Fibroblast of the aortic adventitia (primary cell): ENCODE measurements at places on chromosomes 1 and 21. TPM values are rescaled to one million over a fixed set of nuclear protein-coding genes. Genes with fewer than 3 reads are reported as not detected.

- DNase-seq, result peak; percentile 92
Observed at GRCh38 chr1:31374511-31375196, 1.8 kb upstream of the FABP3 start.

SLC22A15 gene
- total RNA-seq, result 4.2 and 7.2 TPM in 2 replicates

DNA sequence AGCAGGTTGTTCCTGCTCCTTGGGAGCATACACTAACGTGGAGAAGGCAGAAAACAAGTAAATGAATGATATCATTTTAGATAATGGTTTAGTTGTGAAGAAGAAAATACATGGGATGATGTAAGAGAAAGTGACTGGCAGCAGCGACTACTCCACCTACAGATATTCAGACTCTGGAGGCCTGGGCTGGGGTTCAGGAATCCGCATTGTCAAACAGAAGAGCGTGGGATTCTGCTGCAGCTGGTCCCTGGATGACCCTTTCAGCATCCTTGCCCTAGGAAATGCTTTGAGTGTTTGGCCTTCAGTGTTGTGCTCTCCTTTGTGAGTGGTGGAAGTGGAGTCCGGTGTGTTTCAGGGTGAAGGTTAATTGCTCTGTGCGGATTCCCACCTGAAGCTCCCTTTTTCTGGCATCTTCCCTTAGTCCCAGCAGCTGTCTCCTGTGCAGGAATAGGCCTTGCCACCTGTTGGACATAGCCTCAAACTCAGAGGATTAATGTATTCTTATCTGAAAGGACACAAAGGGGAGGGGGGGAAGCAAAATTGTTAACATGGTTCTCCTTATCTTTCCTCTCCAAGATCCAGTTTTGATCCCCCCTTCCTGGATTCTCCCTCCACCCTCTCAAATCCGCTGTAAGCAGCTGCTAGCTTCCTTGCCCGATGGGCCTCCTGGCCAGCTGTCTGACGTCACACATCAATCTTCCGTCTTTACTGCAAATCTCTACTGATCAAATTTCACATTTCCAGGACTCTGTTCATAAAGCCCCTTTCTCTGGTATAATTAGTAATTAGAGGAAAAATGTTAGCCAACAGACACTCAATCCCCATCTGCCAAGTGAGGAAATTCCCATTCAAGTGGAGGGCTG lies 68.3 kb upstream of the SPAG17 start:
- DNase-seq, result no peak

RNU1-2 gene
- total RNA-seq, result under 0.01 and 2,882 TPM in 2 replicates

DNA sequence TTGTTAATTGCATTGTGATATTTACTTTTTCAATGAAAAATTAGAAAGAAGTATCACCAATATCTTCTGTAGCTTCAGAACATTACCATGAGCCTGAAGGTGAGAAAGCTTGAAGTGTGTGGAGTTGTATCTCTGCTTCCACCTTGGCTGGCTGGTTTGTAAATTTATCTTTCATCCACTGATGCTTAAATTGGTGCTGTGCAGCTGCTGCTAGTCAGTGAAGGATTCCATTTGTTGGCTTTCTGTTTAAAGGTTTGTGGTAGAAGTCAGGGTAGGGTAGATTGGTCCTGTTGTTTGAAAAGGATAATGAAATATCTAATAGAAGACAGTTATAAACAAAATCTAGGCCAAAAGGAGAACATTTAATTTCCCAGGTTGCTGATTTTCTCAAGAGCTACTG lies 105.7 kb downstream of the C1orf21 start:
- no peak for DNase-seq

LAMC1 gene
- total RNA-seq, result 564 and 789 TPM in 2 replicates

DNA sequence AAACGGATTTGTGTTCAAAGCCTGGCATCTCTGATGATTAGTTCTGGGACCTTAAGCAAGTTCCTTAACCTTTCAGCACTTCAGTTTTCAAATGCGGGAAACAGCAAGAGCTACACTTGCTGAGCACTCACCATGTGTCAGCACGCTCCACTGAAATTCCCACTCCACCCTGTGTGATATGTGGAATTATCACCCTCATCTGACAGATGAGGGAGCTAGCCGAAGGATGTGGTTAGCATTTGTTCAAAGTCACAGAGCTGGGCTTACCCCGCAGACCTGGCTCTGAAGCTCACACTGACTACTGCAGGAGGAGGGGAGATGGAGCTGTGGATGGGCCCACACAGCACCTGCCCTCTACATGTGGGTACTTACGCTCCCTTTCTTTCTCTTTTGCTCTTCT lies 29.1 kb downstream of the IL12RB2 start:
- no peak for DNase-seq

ARHGEF10L gene
- 13.6 and 23.9 TPM in 2 replicates for total RNA-seq

KIF21B gene
- total RNA-seq, result under 0.01 TPM in 1 of 2 replicates, not detected in the other

DNA sequence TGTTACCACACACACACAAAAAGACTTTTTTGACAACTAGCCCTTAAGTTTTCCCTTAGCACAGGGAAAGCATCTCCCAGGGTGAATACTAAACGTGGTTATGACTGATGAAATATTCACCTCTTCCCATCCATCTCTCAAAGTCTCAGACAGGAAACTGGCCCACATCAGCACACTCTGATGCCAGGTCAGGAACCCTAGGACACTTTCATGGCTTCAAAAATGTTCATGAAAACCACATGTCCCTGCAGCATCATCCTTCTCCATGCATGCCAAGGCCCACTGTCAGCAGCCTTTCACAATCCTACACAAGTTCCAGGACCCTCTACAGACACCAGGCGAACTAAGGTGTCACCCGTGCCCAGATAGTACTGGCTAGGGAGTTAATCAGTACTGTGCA lies 68.7 kb downstream of the DNTTIP2 start:
- DNase-seq, result peak; percentile 56

- DNase-seq, result no peak
Observed at GRCh38 chr21:43361493-43362296, 65.2 kb downstream of the SIK1 start.

- DNase-seq, result no peak
Observed at GRCh38 chr1:229869240-229869639, 197.8 kb upstream of the GALNT2 start.

- DNase-seq, result no peak
Observed at GRCh38 chr1:56073206-56073605, 506.2 kb downstream of the PLPP3 start.

GJA9 gene
- total RNA-seq, result 0.09 TPM in 1 of 2 replicates, not detected in the other

DNA sequence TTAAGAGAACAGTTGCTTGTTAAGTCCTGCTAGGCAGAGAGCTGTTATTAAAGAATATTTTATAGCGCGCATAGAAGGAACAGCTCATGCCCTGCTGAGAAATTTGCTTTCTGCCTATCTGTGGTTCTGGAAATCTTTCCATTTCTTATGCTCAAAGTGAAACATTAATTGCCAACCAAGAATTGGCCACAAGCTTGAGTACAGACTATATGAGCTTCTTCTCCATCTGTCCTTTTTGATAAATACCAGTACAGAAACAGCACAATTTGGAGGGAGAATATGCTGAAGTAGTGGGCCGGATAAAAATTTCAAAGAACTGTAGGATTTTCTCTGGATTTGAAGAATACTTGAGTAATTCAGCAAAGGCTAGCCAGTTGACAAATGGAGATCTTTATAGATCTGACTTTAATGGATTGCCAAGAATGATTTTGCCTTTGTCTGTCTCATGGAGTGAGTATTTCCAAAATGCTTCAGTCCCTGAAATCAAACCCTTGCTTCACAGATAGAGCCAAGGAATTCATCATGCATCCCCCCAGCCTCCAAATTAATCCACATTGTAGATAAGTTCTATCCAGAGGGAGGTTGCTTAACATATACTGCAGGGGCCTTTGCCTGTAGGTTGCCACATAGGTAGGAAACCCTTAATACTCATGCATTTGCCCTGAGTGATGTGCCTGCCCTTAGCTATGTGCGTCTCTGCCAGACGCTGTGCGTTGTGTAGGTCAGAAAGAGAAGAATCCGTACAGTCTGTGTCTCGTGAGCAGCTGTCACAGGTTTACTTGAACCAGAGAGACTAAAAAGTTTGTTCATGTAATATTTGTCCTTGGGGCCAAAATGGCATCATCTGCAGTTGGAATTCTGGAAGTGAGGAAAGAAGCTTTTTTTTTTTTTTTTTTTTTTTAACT lies 44.2 kb downstream of the SMYD2 start:
- DNase-seq, result no peak

DNA sequence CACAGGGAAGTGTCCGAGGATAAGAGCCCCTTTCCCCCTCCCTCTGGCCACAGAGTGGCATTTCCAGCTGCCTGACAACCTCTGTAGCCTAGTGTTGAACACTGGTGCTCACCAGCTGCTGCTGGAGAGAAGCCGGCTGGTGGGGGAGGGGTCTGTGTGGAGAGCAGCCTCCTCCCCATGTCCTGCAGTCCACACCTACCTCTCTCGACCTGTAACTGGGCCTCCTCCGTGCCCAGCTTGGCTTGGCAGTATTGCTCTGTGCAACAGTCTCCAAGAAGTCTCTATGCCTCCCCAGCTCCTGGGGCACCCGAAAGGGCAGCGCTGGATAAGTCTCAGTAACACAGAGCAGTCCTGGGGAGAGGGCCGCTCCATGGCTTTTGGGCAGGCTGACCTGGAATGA lies 17.0 kb downstream of the PAPPA2 start:
- DNase-seq, result no peak

C1orf122 gene
- total RNA-seq, result 14.5 and 24.0 TPM in 2 replicates

SLC35A3 gene
- 15.0 and 35.8 TPM in 2 replicates for total RNA-seq

- peak; percentile 32 for DNase-seq
Observed at GRCh38 chr1:172421974-172422604, 1.6 kb downstream of the C1orf105 start.

DNA sequence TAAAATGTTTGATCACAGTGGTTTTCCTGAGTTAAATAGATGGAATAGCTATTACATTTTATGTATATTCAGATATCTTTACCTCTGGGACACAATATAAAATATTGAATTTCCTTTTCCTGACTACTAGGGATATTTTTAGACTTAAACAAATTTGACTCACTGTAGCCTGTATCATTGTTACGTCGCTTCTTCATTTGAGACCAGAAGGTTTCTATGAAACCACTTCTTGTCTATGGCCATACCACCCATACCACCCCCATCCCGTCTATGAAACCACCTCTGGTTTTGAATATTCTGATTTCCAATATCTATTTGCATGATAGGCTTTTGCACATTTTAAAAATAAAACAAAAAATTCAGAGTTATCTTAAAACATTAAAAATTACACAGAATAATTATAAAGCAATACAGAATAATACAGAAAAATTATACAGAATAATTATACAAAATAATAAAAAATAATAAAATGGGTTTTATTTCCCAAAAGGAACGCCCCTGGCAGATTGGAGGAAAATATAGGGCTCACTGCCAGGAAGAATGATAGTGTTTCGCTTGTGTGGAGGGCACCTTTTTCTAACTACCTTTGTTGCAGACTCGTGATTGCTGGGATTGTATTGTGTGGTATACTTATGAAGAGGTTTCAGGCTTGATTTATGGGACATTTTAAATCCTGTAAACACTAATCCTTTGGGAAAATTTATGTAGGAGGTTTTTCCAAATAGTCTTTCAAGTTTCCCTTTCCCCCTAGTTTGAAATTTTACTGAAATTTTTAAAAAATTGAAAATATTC lies 4.7 kb downstream of the SPEN start:
- DNase-seq, result no peak

ZCCHC17 gene
- 11.4 and 39.9 TPM in 2 replicates for total RNA-seq

GRCh38 chr1:53398091-53398490 lies 61.1 kb upstream of the DMRTB1 start:
- no peak for DNase-seq

DNA sequence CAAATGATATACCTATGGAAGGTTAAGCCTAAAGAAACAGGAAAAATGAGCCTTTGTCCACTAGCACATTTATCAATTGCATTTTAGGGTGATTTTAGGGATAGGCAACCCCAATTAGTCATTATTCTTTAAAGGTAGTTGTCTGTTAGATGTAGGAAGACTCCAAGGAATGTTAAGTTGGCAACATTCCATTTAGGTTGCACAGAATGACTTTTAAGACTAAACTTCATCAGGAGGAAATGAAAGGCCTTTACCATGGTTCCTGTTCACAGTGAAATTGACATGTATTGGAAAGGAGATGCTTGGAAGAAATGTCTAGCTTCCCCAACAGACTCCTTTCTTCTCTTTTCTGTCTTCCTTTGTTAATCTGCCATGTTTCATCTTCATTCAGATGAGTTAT lies 1.6 kb upstream of the APOBEC4 start:
- DNase-seq, result no peak

GRCh38 chr1:41537251-41537650 lies 52.8 kb upstream of the EDN2 start:
- peak; percentile 83 for DNase-seq

- DNase-seq, result no peak
Observed at GRCh38 chr1:15229707-15230131, 17.3 kb upstream of the FHAD1 start.

GRCh38 chr1:218679988-218680748 lies 335.0 kb downstream of the TGFB2 start:
- DNase-seq, result no peak

LRRIQ3 gene
- 1.3 and 1.4 TPM in 2 replicates for total RNA-seq

GJA8 gene
- total RNA-seq, result not detected in 2 replicates

GRCh38 chr1:65431111-65431705 lies 10.7 kb downstream of the LEPR start:
- peak; percentile 76 for DNase-seq

GRCh38 chr1:32411261-32411660 lies 17.0 kb upstream of the BSDC1 start:
- DNase-seq, result no peak

DIRAS3 gene
- total RNA-seq, result 1.2 and 4.6 TPM in 2 replicates

GRCh38 chr1:157277281-157277680 lies 139.1 kb upstream of the ETV3 start:
- no peak for DNase-seq

DNA sequence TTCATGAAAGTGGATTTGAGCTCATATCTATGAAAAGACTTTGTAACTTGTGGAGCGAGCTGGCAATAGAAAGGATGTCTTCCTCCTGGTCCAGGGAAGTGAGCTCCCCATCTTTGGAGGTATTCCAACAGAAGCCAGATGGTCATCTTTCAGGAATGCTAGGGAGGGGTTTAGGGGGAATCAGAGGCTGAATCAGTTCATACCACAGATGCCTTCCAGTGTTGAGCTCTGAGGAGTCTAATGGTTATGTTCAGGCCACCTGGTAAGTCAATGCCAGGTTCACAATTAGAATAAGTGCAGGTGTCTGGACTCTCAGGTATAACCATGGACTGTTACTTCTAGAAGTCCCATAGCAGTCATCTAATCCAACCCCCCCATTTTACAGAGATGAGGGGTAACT lies 119.1 kb downstream of the ACTL8 start:
- DNase-seq, result peak; percentile 94

DNA sequence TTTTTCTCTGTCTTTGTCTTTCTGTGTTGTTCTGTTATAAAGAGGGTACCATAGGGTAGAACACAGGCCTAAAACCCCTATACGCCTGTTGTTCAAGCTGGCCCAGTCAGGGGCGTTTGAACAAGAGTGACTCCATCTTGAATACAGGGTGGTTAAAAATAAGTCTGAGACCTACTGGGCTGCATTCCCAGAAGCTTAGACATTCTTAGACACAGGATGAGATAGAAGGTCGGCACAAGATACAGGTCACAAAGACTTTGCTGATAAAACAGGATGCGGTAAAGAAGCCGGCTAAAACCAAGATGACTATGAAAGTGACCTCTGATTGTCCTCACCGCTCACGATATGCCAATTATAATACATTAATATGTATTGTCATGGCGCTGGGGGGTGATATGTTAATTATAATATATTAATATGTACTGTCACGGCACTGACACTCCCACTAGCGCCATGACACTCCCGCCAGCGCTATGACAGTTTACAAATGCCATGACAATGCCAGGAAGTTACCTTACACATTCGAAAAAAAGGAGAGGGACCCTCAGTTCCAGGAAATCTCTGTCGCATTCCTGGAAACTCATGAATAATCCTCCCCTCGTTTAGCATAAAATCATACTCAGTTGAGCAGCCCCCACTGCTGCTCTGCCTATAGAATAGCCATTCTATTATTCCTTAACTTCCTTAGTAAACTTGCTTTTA lies 58.5 kb upstream of the KLHDC7A start:
- DNase-seq, result no peak

GRCh38 chr21:40575976-40576375 lies 271.0 kb downstream of the DSCAM start:
- no peak for DNase-seq

KRTAP26-1 gene
- total RNA-seq, result not detected in 2 replicates
